Endothelial cell (in vitro differentiated cells): ENCODE measurements at places on chromosomes 4 and X.

DNA sequence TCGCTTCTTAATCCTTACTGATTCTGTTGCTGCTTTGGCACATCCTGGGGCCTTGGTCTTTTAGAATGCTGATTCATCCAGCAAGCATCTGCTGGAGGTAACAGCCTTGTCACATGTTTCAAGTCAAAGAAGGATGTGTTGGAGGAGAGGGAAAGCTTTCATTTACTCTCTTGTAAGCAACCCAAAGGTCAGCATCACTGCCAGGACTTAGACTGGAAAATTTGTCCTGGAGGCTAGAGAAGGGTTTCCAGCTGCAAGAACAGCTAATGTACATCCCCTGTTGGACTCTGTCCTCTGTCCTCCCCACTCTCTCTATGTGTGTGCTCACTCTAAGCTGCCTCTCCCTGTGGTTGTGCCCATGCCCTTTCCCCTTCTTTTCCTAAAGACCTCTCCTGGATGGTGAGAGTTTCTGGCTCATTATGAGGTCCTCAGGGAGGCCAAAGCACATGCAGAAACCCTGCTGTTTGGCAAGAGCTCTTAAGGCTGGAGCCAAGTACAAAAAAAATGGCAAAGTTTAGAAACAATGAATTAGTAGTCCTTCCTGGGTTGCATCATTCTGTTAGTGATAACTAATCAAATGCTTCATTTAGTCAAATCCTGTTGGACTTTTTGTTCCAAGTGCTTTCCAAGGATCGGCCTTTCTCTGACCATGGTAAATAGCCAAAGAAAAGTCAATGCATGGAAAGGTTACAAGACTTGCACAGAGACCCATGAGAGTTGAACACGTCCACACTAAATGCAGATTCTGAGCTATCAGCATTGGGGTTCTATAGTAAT is 13.4 kb upstream of the SRPX start:
- DNase-seq, result no peak

DNA sequence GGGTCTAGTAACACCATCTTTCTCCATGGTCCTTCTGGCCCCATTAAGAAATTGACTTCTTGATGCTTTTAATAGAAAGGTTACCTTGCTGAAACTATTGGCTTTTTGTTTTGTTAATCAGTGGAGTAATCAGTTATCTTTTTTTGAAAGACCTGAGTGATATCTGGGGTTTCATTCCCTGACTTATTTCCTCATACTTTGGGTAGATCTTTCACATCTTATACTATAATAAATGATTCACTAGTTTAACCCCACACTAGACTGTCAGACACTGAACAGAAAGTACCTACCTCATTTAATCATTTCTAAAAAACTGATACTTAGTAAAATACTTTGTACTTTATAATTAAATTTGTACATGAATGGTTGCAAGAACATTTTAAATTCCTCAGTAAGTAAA is 1021.1 kb downstream of the STIM2 start:
- no peak for DNase-seq

GRCh38 chr4:78057600-78058550 is 752 bp downstream of the FRAS1 start:
- DNase-seq, result peak; percentile 49

GRCh38 chr4:84324303-84325245 is 174.5 kb downstream of the NKX6-1 start:
- DNase-seq, result no peak

DNA sequence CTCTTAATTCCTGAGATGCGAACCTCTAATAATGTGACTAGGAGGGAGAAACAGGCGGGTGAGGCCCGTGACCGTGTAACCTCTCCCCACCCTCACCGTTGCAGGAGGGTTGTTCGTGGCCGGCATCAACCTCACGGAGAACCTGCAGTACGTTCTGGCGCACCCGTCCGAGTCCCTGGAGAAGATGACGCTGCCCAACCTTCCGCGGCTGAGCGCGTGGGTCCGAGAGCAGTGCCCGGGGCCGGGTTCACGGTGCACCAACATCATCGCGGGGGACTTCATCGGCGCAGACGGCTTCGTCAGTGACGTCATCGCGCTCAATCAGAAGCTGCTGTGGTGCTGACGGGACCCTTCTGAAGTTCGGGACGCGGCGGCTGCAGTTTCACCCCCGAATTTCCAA is 17.8 kb downstream of the PLCXD1 start:
- no peak for DNase-seq

GRCh38 chr4:26407476-26407875 is 82.8 kb downstream of the CCKAR start:
- DNase-seq, result no peak

- DNase-seq, result peak; percentile 33
Measured at GRCh38 chrX:14095702-14096101, 66.0 kb upstream of the GEMIN8 start.

- no peak for DNase-seq
Measured at GRCh38 chr4:118120120-118120760, 86.0 kb downstream of the NDST3 start.

- peak; percentile 94 for DNase-seq
Measured at GRCh38 chr4:1748465-1748995, 27.2 kb downstream of the TACC3 start.

GRCh38 chr4:89022426-89023128 is 34.4 kb downstream of the FAM13A start:
- DNase-seq, result no peak
